NCI-H774 (cell line): ENCODE measurements at places on chromosomes 3 and 15.

- DNase-seq, result no peak
These were observed 13.2 kb downstream of the TM4SF4 start for GRCh38 chr3:149487598-149488197.

DNA sequence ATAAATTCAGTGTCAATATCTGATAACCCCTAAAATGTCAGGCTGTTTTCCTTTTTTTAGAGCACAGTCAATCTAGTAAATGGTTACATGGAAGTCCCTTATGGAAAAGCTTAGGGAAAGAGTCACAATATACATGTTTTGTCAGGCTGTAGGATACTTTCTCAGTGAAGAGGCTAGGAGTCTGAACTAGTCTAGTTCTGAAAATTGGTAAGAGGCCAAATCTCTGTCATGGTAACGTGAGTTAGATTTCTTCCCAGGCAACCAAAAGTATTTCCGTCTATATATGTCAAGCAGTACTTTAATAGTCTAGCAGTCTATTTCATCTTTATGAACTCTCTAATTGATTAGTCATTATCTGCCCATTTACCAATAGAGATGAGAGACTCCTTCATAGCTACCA is 215.9 kb upstream of the LRRC3B start:
- DNase-seq, result no peak

- DNase-seq, result no peak
These were observed 94.6 kb upstream of the UBE2E2 start for GRCh38 chr3:23108451-23109057.

GRCh38 chr3:37498126-37499039 is 324.0 kb upstream of the LRRFIP2 start:
- DNase-seq, result no peak

- peak; percentile 44 for DNase-seq
These were observed 8.4 kb upstream of the ATR start for GRCh38 chr3:142586803-142587406.

DNA sequence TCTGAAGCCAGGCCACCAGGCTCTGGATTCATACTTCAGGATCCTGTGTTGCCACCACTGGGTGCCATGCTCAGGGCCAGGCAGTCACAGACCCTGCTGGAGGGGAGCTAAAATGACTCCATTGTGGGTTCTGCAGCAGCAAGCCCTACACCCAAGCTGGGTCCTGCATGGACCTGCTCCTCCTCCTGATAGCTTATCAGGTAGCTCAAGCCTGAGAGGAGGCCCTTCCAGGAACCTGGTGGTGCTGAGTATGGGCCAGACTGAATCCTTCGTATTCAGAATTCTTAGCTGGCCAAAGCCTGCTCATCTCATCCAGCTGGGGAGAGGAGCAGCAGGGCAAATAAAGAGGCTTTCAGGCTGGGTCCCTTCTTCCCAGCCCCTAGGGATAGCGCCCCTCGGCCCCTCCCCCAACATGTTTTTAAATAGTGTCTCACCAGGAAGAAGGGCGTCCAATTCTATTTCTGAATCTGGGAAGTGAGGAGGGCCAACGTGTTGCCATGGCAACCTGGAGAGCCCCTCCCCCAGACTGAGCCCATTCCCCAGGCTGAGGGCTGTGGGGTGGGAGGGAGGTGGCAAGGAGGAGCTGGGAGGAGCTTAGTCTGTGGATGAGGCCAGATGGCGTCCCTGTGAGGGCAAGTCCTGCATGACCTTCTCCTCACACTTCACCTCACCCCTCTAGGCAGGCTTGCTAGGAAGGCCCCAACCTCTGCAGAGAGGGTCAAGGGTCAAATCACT is 11.0 kb upstream of the CAMKV start:
- DNase-seq, result no peak

GRCh38 chr3:48082580-48083184 is 66.5 kb upstream of the MAP4 start:
- no peak for DNase-seq

DNA sequence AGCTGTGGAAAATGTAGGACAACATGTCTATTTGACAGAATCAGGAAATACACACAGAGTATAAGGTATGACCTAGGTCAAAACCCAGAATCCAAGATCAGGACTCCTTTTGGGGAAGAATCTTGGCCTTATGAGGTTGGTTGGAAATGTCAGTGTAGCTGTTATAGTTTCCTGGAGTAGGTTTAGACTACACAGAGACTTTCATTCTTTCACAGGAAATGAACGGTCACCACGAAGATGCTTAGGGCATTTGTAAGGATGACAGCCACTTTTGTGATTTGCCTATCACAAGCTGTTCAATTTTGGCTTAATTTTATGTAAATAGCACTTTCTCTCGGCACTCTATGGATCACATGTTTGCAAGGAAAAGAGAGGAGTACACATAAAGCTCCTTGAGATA is 18.6 kb upstream of the ZBTB20 start:
- DNase-seq, result no peak

DNA sequence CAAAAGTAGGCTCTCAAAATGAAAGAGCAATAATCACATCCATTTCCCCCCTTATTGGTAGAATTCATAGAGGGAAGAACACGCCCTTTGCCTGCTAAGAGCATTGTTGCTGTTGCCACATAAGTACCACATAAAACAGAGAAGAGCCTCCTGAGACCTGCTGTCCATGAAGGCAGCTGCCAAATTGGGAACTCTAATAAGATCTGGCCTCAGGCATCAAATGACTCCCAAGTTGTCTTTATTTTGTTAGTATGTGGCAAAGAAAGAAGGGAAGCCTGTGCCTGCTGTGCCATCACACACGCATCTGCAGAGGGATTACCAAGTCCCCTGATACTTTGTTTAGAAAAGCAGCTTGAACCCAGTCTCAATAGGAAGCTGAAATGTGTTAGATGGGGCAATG is 23.9 kb downstream of the VGLL3 start:
- DNase-seq, result no peak

- DNase-seq, result no peak
These were observed 133.7 kb upstream of the OSTN start for GRCh38 chr3:191065181-191065805.

GRCh38 chr3:8837162-8837561 is 67.7 kb upstream of the OXTR start:
- DNase-seq, result no peak

- DNase-seq, result peak; percentile 39
These were observed 243.5 kb downstream of the MFSD1 start for GRCh38 chr3:159045279-159045885.

DNA sequence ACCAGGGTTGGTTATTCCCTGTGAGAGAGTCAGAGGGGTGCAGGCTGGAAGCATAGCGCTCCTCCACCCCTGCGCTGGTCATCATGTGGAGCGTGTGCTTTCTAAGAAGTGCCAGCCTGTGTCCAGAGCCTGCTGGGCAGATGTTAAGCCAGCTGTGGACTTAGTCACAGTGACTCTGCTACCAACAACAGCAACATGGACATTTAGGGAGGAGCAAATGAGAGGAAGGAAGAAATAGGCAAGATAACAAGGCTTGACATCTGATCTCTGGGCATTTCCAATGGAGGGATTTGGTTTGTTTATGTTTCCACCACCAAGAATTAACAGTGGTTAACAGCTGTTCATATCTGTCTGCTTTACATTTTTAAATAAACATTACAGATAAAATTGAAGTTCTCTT is 36.4 kb upstream of the MYZAP start:
- no peak for DNase-seq

- DNase-seq, result no peak
These were observed 596.6 kb downstream of the GBE1 start for GRCh38 chr3:81164806-81165205.

GRCh38 chr15:40436116-40436891 is 4.4 kb upstream of the BAHD1 start:
- DNase-seq, result no peak
